CD4-positive, alpha-beta T cell treated with Interleukin-17A for 4 hours (primary cell): ENCODE measurements at places on chromosomes 3 and 15.
A peak's percentile ranks its signal among the peaks of the same experiment; 100 is the strongest.

- DNase-seq: no peak
Measured at GRCh38 chr15:34472947-34473346, 35.3 kb upstream of the GOLGA8A start.

- DNase-seq: no peak
Measured at GRCh38 chr3:57094575-57094974, 34.1 kb downstream of the SPATA12 start.

- no peak for DNase-seq
Measured at GRCh38 chr3:14857506-14857905, 38.7 kb downstream of the FGD5 start.

DNA sequence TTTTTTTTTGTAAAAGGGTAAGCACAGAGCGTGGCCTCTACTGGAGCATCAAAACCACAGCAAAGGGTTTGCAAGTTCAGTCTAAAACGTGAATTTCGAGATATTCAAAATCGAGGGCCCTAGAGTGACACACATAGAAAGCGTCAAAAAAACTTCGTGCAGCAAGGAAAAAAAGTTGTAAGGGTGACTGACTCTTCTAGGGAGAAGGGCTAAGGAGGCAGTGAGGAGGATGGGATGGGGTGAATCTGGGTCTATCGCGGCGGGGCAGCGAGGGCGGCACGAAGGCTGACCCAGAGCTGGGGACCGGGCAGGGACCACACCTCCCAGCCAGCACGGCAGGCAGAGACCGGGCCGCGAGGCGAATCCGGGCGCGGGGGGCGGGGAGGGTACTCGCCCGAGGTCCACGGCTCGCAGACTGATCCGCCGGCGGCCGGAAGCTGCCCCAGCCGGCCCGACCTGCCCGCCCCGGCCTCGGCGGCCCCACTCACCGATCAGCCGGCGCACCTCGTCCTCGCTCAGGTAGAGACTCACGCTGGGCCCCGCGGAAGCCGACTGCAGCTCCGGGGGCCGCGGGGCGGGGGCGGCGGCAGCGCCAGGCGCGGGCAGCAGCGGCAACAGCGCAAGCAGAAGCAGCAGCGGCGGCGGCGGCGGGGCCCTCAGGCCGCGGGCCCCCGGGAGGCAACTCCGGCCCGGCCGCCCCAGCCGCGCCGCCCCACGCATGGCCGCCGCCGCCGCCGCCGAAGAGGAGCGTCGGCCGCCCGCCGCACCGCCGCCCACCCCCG, 533 bp downstream of the RYK start:
- peak; percentile 52 for DNase-seq

- no peak for DNase-seq
Measured at GRCh38 chr3:190886945-190887344, 24.5 kb upstream of the GMNC start.

GRCh38 chr3:13420831-13421765, 976 bp upstream of the NUP210 start:
- DNase-seq: peak; percentile 82

DNA sequence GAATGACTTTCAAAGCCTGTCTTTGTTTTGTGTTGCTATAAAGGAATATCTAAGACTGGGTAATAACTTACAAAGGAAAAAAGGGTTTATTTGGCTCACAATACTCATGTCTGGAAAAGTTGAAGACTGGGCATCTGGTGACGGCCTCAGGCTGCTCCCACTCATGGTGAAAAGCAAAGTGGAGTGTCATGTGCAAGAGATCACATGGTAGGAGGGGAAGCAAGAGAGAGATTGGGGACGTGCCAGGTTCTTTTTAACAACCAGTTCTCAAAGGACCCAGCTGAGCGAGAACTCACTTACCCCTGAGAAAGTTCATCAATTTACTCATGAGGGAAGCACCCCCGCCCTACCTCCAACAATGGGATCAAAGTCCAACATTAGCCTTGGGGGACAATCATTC, 929.4 kb downstream of the ROBO1 start:
- no peak for DNase-seq
